ENCODE measurements at places on chromosomes 7 and 10.

DNA sequence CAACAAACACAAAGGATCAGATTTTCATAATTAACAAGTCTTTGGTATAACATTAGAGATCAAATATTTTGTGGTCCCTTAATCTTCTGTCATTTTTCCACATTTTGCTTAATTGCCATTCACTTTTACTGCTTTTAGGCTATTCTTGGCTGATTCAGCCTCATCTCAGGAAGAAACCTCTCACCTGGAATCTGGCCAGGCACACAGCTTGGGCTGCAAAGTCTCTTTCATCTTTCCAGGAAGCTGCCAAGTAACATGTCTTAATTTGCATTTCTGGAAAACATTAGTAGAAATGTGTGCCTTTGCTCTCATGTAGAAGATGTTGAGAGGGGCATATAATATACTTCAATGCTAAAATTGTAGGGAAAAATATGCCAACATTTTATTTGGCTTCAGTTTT is 174.2 kb upstream of the STEAP4 start:
- DNase-seq = no peak

- DNase-seq = no peak
Measured at GRCh38 chr10:29304264-29304994, 15.6 kb downstream of the LYZL1 start.

DNA sequence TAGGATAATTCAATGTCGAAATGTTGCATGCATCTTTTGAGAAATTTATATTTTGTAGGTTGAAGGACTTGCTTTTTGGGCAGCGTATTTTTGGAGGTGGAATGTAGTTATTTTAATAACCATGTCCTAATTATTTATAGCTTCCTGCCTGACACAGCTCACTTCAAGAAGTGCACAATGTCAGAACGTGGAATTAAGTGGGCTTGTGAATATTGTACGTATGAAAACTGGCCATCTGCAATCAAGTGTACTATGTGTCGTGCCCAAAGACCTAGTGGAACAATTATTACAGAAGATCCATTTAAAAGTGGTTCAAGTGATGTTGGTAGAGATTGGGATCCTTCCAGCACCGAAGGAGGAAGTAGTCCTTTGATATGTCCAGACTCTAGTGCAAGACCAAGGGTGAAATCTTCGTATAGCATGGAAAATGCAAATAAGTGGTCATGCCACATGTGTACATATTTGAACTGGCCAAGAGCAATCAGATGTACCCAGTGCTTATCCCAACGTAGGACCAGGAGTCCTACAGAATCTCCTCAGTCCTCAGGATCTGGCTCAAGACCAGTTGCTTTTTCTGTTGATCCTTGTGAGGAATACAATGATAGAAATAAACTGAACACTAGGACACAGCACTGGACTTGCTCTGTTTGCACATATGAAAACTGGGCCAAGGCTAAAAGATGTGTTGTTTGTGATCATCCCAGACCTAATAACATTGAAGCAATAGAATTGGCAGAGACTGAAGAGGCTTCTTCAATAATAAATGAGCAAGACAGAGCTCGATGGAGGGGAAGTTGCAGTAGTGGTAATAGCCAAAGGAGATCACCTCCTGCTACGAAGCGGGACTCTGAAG is 620 bp downstream of the ZRANB1 start:
- no peak for DNase-seq

DNA sequence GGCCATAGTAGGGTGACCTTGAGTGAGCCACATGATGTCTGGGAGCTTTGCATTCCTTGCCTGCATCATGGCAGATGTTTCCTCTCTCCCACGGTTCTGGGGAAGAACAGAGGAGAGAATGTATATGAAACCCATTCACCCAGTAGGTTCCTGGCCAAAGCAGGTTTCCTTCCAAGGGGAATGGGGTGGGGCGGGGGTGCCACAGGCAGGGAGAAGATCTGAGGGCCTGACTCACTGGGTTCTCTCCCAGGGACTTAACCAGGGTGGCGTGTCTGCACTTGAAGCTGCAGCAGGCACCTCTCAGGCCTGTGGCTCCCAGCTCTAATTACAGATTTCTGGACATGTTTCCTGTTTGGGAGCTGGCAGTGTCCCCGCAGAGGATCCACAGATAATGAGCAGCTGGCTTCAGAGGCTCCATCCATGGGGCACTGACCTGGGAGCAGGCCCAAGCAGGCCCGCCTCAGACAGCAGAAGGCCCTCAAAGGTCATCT is 50.2 kb upstream of the ZMIZ1 start:
- no peak for DNase-seq

DNA sequence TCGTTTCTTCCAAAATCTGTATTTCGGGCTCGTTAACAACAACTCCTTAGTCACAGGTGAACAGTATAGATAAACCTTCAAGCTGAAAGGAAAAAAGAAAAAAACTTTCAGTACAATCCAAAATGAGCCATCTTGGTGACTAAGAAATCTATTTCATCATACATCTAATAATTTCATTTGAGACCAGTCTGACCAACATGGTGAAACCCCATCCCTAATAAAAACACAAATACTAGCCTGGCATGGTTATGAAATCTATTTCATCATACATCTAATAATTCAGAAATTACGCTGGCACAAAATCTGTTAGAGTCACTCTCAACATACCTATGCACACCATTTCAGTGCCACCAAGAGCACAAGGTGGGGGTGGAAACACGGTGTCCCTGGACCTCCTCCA is 8.8 kb downstream of the DCLRE1C start:
- no peak for DNase-seq

DNA sequence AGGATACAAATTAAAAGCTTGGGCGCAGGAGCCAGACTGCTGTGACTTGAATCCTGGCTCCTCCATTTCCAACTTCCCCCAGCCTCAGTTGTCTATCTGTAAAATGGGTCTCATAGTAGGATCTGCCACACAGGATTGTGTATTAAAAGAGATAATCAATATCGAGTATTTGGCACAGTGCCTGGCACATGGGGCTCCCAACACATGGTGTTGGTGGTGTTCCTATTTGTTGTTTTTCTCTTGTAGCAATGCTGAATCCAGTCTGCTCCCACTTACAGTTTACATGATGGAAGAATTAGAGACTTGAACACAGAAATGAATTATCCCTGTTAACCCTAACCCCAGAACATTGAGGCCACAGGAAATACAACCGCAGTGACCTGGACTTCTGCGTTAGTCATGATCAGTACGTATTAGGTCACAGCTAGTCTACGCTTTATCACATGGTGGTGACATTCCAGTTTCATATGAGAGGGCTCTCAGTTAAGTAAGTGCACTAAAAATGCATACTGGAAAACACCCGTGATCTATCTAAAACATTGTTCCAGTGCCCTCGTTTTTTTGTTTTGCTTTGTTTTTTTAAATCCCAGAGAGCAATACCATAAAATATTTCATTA is 169.5 kb upstream of the KLF14 start:
- DNase-seq = no peak

- no peak for DNase-seq
Measured at GRCh38 chr10:122344741-122345258, 29.7 kb upstream of the PLEKHA1 start.

DNA sequence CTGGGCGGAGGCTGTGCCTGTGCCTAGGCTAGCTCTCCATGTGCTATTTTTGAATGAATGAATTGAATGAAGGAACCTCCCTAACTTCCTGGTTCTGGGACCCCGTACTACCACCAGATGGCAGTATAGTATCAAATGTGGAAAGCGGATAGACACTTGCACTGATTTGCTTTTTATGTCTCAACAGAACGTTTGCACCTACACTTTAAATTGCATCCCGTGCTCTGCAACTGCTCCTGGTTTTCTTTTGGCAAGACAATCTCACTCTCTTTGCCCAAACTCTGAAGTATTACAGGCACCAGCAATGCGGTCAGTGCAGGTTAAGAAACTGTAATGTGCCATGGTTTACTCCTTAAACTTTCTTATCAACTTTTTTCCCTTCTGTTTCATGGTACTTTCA is 6.5 kb downstream of the FZD8 start:
- no peak for DNase-seq

DNA sequence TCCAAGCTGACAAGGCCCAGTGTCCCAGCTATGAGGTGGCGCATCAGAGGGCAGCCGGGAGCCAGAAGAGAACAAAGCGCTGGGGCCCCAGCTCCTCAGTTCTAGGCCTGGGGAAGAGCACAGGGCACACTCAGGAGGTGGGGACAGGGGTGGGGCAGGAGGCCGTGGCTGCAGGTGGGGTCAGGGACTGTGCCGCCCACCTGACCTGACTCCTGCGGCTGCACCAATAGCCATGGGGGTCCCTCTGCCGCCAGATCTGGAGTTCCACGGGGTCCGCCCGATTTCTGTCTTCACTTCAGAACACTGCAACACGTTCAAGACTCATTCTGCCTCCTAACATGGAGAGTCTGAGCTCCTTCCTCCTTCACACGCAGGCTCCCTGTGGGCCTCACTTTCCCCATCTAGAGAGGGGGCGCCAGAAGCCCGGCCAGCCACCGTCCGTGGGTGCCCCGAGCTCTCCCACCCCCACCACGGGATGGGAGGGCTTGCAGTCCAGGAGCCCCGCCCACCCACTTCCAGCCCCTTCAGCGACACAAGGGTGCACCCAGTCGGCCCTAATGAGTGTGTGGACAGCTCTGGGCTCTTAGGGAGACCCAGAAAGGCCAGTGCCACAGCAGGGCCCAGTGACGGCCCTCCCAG is 278.3 kb downstream of the MAD1L1 start:
- no peak for DNase-seq

DNA sequence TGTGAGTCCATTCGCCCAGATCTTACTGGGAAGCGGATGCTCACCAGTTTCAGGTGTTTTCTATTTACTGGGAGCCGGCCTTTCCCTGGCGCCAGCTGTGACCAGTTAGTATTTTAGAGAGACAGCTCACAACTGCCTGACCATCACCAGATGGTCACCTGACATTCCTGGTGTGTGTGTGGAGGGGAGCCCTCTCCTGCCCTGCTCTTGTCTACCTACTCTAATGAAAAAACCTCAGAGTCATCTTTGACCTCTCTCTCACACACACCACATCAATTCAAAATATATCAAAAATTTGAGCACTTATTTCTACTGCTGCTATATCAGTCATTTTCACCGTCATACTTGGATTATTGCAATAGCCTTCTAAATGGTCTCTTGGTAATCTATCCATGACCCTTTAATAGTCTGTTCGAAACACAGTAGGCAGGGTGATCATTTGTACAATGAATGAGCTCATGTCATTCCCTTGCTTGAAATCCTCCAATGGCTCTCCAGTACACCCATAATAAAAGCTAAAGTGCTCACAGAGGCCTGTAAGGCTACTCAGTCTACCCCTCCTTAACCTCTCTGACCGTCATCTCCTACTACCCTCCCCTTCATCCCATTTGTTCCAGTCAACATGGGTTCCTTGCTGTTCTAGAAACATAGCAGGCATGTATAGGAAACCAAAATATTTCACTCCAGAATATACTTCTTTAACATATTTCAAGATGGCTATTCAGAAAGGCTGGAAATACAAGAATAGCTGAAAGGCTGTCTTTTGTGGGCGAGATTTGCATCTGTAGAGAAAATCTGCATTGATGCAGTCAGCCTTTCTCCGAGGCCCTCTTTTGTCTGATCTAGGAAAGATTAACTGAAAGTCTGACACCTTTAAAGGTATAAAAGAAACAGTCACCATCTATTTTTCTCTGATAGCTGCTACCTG is 17.5 kb upstream of the NT5C3A start:
- no peak for DNase-seq

DNA sequence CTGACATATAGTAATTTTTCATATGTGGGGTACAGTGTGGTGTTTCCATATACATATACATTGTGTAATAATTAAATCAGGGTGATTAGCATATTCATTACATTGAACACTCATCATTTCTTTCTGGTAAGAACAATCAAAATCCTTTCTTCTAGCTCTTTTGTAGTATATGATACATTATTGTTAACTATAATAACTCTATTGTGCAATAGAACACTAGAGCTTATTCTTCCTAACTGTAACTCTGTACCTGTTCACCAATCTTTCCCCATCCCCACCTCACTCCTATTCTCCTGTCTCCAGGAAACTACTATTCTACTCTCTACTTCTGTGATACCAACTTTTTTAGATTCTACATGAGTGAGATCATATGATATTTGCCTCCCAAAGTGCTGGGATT is 9.4 kb downstream of the BZW2 start:
- no peak for DNase-seq

- DNase-seq = no peak
Measured at GRCh38 chr7:24842449-24843241, 85.4 kb upstream of the GSDME start.

DNA sequence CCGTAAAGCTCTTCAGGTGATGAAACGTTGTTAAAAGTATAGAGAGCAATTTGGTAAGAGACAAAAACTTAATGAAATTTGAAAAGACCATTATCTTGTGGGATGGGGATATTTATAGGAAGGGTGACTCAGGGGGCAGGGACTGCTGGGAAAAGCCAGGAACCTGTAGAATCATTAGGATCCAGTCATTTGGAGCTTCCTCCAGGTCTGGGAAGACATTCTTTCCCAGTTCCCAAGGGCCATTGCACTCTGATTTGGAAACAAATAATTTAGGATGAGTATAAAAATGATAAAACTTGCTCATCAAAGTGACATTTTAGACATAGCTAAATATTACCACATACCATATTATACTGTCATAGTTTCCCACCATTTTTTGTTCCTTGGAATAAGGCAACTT is 143.9 kb downstream of the PFKFB3 start:
- DNase-seq = no peak

- DNase-seq = no peak
Measured at GRCh38 chr7:75058406-75058805, 15.2 kb downstream of the RCC1L start.

Data from stimulated activated CD4-positive, alpha-beta T cell treated with anti-CD3 and anti-CD28 coated beads, Interleukin-4, amount 100 ng/mL, for 4 hours (primary cell).